ENCODE measurements at places on chromosomes 6 and 20. TPM values are rescaled to one million over a fixed set of nuclear protein-coding genes. Genes with fewer than 3 reads are reported as not detected.

Gene IL17F
- not detected for total RNA-seq

Gene TGM3
- total RNA-seq = 0.19 TPM

Gene FITM2
- total RNA-seq = 8.4 TPM

Gene DAAM2
- 36.9 TPM for total RNA-seq

Gene KCNK16
- not detected for total RNA-seq
